Fibroblast of lung (primary cell): ENCODE measurements at places on chromosomes 2 and 18. TPM values are rescaled to one million over a fixed set of nuclear protein-coding genes. Genes with fewer than 3 reads are reported as not detected.

Gene TTN
- 0.33 and 0.51 TPM in 2 replicates for total RNA-seq

Gene COLEC12
- total RNA-seq = 24.8 and 60.6 TPM in 2 replicates

Gene LYPD6
- total RNA-seq = under 0.01 and 0.17 TPM in 2 replicates

Gene KIF5C
- total RNA-seq = 0.17 and 0.51 TPM in 2 replicates

Gene FAM168B
- 71.2 and 79.1 TPM in 2 replicates for total RNA-seq

Gene CNDP1
- total RNA-seq = not detected in 2 replicates

Gene LIMS4
- 0.26 and 1.8 TPM in 2 replicates for total RNA-seq

Gene STON1
- total RNA-seq = 12.1 and 16.7 TPM in 2 replicates

Gene PIGN
- 31.7 and 35.2 TPM in 2 replicates for total RNA-seq

Gene HS6ST1
- 26.7 and 59.9 TPM in 2 replicates for total RNA-seq

Gene SULT1C4
- total RNA-seq = 0.26 and 0.50 TPM in 2 replicates

Gene NABP1
- total RNA-seq = 77.8 and 117 TPM in 2 replicates

Gene ASB18
- not detected in 2 replicates for total RNA-seq

Gene STARD6
- 0.33 TPM in 1 of 2 replicates, not detected in the other for total RNA-seq

Gene GRB14
- 0.26 and 0.33 TPM in 2 replicates for total RNA-seq

Gene TXNDC2
- not detected in 2 replicates for total RNA-seq

Gene FAM124B
- total RNA-seq = not detected in 2 replicates

Gene OTOF
- not detected in 2 replicates for total RNA-seq

Gene MOB4
- 25.9 and 26.6 TPM in 2 replicates for total RNA-seq

Gene ADAM23
- total RNA-seq = 2.3 and 3.1 TPM in 2 replicates

Gene SERPINB5
- total RNA-seq = not detected in 2 replicates

Gene BUB1
- 3.9 and 11.2 TPM in 2 replicates for total RNA-seq

Gene UCN
- total RNA-seq = 1.2 and 1.3 TPM in 2 replicates

Gene IL1R2
- total RNA-seq = 0.17 and 1.0 TPM in 2 replicates

Gene PGAP1
- total RNA-seq = 8.2 and 12.1 TPM in 2 replicates

Gene ST8SIA3
- total RNA-seq = not detected in 2 replicates

Gene TUBB8B
- not detected in 2 replicates for total RNA-seq

Gene GATA6
- total RNA-seq = 6.3 and 10.0 TPM in 2 replicates

Gene RIT2
- not detected in 2 replicates for total RNA-seq

Gene RGPD4
- total RNA-seq = under 0.01 TPM in 1 of 2 replicates, not detected in the other

Gene INHA
- 0.26 and 0.50 TPM in 2 replicates for total RNA-seq

Gene RABL2A
- 6.9 and 11.7 TPM in 2 replicates for total RNA-seq

Gene GAD1
- 0.26 and 0.33 TPM in 2 replicates for total RNA-seq

Gene CRYBA2
- not detected in 2 replicates for total RNA-seq

Gene NXPH2
- total RNA-seq = not detected in 2 replicates

Gene REL
- total RNA-seq = 2.3 and 2.8 TPM in 2 replicates

Gene REEP1
- total RNA-seq = not detected in 2 replicates

Gene TSPYL6
- total RNA-seq = not detected in 2 replicates

Gene RASGRP3
- total RNA-seq = 0.26 and 0.50 TPM in 2 replicates
